ENCODE measurements at places on chromosomes 7 and 10. TPM values are rescaled to one million over a fixed set of nuclear protein-coding genes. Genes with fewer than 3 reads are reported as not detected.

DNA sequence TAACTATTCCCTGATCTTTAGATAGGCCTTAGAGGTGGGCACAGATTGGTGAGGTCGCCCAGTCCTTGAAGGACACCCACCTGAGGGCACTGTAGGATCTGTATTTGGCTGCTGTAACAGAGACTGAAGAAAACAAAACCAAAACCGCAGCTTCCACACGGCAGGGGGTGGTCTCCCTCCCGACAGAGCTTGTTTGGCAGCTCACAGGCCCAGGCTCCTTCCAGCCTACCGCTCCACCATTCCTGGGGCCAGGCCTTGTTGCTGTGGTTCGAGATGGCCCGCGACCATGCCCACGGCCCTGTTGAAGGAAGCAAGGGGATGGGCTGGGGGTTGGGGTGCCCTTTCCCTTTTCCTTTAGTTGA, 30.4 kb downstream of the ZNF783 start:
- no peak for DNase-seq

GRCh38 chr10:14836208-14836607, 1.6 kb downstream of the CDNF start:
- DNase-seq, result no peak

DNA sequence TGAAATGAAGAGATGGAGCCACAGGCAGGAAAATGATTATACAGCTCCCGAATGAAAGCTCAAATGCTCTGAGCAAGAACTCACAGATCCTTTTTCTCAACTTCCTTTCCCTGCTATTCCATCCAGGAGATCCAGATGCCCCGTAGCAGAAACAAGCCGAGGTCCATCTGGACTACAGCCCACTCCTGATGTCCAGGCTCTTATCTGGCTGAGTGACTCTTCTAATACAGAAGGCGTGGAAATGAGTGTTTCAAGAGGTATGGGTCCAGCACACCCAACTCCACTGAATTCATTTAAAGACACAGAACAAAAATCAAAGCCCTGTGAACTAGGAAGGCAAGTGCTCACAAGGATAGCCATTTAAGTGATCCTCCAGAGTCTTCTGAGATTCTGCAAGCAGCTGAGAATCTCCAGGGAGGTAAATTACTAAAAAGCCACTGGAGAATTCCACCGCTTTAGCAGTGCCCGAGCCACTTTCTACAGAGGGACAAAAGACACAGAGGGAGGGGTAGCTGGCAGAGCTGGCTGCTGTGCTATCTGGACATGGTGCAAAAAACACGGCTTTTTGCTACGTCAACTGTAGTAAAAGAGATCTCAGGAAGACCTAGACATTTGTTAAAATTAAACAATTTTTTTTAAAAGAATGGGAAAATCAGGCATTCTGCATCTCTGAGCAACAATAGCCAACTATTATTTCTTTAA, 24.5 kb downstream of the FAM171A1 start:
- DNase-seq, result peak; percentile 48

- no peak for DNase-seq
These were observed 35.8 kb downstream of the SCRN1 start for GRCh38 chr7:29953726-29954347.

- no peak for DNase-seq
These were observed 61.3 kb upstream of the TRIL start for GRCh38 chr7:29019387-29019786.

DNA sequence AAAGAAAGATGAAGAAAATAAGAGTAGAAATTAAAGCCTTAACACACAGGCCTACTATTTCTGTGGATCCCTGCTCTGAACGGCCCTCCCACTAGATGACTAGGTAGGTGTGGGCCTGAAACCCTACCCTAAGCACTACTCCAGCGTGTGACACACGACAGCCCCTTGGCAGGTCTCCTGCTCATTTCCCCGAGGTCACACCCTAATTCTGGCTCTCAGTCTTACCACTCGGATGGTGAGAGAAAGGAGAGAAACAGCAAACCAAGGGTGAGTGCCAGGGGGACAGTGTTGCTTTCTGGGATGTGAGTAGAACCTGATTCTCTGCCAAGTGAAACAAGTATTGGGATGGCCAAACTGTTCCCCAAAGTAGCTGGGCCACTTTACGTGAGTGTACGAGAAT, 12.1 kb downstream of the GALNTL5 start:
- no peak for DNase-seq

DNA sequence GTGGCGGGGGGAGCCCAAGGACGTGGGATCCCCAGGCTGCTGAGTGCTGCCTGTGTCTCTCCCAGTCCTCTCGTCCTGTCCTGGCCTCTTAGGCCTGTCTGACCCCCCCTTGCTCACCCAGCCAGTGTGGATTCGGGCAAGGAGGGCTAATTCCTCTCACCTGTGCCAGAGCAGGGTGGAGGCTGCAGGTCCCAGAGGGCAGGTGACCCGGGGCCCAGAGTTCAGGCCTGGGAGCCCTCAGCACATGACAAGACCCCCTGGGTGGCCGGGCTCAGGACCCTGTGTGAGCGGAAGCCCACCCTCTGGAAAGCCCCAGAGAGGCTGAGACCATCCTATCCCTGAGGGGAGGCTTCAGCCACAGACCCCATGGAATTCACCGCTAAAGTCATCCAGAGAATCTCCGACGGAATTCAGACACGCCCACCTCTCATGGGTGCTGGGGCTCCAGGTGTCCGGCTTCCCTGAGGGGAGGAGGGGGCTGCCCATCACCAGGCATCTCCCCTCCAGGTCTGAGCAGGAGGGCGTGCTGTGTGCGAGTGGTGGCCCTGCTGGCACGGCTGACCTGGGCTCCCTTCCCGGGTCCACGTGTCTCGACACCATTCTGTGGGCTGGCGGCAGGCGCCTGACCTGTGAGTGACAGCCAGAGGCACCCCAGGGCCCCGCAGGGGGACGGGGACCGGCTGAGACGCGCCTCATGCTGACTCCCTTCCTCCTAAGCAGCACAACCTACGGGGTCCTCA, 5.0 kb downstream of the KNDC1 start:
- no peak for DNase-seq

DNA sequence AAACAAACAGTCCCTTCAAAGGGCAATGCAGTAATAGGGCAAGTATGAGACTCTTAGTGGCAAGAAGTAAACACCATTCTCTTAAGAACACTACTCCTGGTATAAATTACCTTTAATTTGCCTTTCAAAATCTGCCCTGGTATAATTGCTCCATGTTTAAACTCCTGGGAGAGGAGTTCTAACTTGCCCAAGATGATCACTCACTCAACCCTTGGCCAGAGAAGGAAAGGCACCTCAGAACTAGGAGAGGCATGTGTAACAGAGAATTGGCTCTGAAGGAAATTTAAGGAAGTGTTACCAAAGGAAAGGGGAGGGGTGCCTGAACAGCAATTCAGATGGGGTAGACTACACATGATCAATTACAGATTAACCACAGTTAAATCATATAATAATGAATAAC, 1173.6 kb upstream of the SORCS1 start:
- no peak for DNase-seq

DNA sequence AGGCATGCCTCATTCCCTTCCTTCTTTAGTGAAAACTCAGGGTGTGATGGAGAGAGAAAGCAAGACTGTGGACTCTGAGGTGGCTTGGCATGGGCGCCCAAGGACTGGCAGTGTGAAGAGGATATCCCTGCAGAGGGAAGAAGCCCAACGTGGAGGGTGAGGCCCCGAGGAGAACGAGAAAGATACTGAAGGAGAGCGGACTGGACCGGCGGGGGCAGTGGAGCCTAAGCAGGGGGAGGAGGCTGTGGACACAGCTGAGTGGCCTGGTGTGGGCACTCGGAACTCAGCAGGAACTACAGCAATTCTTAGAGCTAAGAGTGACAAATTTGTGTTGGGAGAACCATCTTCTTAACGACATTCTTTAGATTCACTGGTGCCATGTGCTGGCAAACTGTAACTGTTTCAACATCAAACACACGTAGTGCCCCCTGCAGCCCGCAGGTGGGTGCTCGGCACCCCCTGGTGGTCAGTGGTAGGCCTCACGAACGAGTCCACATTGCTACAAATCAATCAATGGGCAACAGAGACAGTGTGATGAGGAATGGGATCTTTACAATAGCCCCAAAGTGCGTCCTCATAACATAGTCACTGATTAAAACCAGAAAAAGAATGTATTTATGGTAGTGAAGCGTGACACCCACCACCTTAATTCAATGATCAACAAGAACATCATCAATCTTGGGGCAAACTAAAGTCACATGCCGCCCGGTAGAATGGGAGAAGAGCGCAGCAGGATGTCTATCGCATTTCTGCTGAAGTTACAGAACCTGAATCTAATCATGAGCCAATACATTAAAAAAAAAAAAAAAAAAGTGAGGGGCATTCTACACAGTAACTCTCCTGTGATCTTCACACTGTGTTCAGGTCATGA, 2.0 kb upstream of the SFTPA1 start:
- peak; percentile 58 for DNase-seq

DNA sequence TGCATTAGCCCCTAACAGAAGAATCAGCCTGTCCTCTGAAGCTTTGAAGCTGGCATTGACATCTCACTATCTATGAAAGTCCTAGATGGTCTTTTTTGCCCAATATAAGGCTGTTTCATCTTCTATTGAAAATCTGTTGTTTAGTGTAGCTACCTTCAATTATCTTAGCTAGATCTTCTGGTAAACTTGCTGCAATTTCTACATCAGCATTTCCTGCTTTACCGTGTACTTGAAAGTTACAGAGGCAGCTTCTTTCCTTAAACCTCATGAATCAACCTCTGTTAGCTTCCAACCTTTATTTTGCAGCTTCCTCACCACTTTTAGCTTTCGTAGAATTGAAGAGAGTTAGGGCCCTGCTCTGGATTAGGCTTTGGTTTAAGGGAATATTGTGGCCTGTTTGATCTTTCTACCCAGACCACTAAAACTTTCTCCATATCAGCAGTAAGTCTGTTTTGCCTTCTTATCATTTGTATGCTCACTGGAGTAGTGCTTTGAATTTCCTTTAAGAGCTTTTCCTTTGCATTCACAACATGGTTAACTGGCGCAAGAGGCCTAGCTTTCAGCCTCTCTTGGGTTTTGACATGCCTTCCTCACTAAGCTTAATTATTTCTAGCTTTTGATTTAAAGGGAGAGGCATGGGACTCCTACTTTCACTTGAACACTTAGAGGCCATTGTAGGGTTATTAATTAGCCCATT, 32.5 kb downstream of the ARID5B start:
- peak; percentile 61 for DNase-seq

Gene HYAL4
- total RNA-seq, result not detected

Gene SNCG
- 3.8 TPM for total RNA-seq

Gene PAX2
- total RNA-seq, result not detected

Data from stomach (tissue), 19 donors.